ENCODE measurements at places on chromosomes 3 and 15.

DNA sequence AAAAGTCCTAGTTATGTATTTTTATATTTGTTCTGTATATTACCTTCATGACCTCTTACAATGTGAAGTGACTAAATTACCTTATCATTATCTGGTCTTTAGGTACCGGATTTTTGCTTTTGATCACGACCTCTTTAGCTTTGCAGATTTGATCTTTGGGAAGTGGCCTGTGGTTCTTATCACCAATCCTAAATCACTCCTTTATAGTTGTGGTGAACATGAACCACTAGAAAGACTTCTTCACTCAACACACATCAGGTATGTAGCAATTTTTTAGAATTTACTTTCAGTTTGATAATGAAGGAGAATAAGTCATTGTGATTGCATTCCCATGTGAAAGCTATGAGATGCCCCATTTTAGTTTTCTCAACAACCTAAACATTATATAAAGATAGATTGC, 18.3 kb downstream of the TMEM62 start:
- DNase-seq: peak; percentile 29

- DNase-seq: no peak
Measured at GRCh38 chr3:144097163-144097562, 125.5 kb downstream of the DIPK2A start.

DNA sequence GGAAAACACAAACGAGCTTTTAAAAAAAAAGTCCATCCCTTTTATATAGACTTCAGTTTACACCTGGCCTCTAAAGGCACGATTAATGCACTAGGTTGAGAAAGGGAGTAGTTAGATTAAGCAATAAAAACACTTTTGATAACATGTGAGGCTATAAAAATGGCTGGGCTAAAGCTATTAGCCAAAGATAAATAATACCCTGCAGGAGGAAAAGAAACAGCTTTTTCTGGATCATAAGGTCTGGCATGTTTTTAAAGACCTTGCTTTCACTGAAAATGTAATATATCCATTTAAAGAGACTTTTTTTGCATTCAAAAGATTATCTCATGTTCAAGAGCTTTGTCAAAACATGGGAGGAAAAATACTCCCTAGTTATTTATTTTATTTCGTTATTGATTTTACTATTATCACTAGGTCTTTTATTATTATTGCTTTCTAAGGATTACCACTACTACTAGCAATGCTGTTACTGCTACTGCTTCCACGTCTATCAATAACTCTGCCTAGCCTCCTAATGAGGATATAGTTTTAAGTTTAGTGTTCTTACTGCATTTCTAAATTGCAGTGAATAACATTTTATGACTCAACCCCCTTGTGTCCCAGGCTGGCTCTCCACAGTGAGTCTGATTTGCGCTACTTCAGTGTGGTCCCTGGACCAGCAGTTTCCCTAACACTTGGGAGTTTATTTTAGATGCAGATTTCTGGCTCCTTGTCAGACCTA, 93.4 kb downstream of the THRB start:
- no peak for DNase-seq

GRCh38 chr3:47658444-47658843, 79.8 kb upstream of the CSPG5 start:
- DNase-seq: no peak

GRCh38 chr15:58761010-58761388, 10.1 kb upstream of the MINDY2 start:
- DNase-seq: peak; percentile 15

DNA sequence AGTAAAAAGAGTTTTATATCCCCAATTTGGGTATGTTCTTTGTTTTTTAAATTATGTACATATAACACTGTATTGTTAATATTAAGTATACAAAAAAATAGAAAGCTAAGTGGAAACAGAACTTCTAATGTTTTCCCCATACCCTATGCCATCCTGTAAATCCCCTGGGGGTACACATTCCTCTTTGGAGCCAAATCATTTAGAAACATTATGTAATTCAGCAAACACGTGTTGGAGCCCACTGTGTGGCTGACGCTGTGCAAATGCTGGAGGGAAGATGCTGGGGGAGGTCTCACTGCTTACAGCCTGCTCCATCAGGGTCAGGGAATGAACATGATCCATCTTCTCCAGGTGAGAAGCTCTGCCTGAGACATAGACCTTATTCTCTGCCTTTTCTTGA, 52.8 kb downstream of the CRTC3 start:
- no peak for DNase-seq

DNA sequence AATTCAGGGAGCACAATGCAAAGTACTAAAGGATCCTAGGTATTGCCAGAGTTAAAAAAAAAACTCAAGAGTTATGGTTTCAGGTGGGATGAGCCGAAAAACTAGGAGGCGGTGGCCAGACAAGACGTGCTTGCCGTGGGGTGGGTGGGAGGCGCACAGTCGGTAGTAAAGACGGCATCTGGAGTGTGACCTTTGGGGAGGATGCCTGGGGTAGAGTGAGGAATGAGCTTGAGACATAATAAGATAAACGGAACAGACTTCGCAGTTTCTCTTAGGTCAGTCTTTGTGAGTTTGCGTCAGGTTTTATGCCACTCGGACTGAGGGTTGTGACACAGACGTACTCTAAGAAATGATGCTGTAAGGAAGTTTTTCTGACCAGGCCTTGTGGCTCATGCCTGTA, 139.6 kb downstream of the LRRK1 start:
- no peak for DNase-seq

DNA sequence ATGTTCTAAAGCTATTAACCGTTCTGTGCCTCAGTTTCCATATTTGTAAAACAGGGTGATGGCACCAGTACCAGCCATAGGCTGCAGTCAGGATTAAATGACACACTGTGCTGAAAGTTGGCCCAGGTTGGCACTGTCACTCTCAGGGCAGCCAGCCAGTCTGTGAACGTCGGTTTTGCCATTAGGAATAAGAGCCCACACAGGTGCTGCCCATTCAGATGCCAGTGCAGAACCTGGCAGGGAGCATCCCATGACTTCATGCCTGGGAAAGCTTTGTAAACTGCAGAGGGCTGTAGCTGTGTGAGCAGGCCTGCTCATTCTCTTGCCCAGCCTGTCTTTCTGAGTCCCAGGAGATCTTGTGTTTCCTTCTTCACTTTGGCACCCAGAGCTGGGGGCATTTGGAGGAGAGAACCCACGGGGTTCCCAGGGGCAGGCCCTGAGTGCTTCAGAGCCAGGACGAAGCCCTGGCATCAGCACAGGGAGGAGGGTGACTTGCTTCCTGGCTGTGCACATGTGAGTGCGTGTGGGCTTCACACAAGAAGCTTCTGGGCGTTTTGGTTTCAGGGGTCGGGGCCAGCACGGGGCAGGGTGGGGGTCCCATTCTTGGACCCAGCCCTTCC, 46.9 kb downstream of the ZNF710 start:
- no peak for DNase-seq

Data from CD4-positive, alpha-beta T cell treated with Interleukin-6 at 100 ng/mL for 8 hours (primary cell).